ENCODE measurements at places on chromosomes 12 and 14. TPM values are rescaled to one million over a fixed set of nuclear protein-coding genes. Genes with fewer than 3 reads are reported as not detected.
A peak's percentile ranks its signal among the peaks of the same experiment; 100 is the strongest.

DNA sequence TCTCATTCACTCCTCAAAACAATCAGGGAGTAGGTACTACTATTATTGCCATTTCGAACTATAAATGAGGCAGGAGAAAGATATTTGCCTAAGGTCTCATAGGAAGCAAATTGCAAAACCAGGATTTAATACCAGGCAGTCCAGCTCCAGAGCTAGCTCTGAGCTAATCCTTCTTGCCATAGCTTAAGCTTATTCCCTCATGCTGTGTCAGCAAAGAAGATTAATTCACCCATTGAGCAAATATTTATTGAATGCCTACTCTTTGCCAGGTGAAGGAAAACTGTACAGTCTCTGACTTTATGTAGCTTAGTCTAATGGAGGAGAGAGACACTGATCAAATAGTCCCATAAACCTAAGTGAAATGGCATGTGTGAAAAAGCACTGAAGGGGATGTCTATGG, 19.5 kb downstream of the KCNA5 start:
- no peak for DNase-seq

The TAS2R8 gene
- not detected for total RNA-seq

The OVCH1 gene
- total RNA-seq = not detected

The ABCD2 gene
- total RNA-seq = 25.0 TPM

The BRAP gene
- total RNA-seq = 22.3 TPM

GRCh38 chr14:41608681-41609390, 2.2 kb downstream of the LRFN5 start:
- no peak for DNase-seq

The APOF gene
- total RNA-seq = not detected

- DNase-seq = no peak
Measured at GRCh38 chr12:28781671-28782652, 367.1 kb upstream of the FAR2 start.

GRCh38 chr14:92040431-92041051, 682 bp upstream of the TRIP11 start:
- DNase-seq = peak; percentile 45

GRCh38 chr14:55411426-55412389, at the start of gene ATG14:
Gene ATG14, minus strand, starts transcription at chr14:55411830. Its CDS starts 8 bp downstream, at chr14:55411822.
- peak; percentile 89 for DNase-seq

The TBX5 gene
- total RNA-seq = not detected

Measured in activated CD8-positive, alpha-beta memory T cell treated with anti-CD3 and anti-CD28 coated beads, Interleukin-2, amount 10 ng/mL, durations not matched to agents 7 days and 5 days (primary cell).